NCI-H1417 (cell line): ENCODE measurements at places on chromosomes 16 and 17.
A peak's percentile ranks its signal among the peaks of the same experiment; 100 is the strongest.

- no peak for DNase-seq
Measured at GRCh38 chr17:7894226-7894625, 5.6 kb downstream of the CHD3 start.

- no peak for DNase-seq
Measured at GRCh38 chr17:13070732-13071131, 52.9 kb upstream of the ELAC2 start.

GRCh38 chr16:62077998-62078397 lies 41.8 kb upstream of the CDH8 start:
- DNase-seq: peak; percentile 41

- DNase-seq: no peak
Measured at GRCh38 chr17:13698832-13699231, 97.1 kb upstream of the HS3ST3A1 start.

- no peak for DNase-seq
Measured at GRCh38 chr17:81381632-81382577, 13.4 kb upstream of the BAHCC1 start.
